T follicular helper cell (primary cell): ENCODE measurements at places on chromosomes 5 and 9.

GRCh38 chr5:58172946-58173345 is 286.9 kb downstream of the PLK2 start:
- DNase-seq, result no peak

DNA sequence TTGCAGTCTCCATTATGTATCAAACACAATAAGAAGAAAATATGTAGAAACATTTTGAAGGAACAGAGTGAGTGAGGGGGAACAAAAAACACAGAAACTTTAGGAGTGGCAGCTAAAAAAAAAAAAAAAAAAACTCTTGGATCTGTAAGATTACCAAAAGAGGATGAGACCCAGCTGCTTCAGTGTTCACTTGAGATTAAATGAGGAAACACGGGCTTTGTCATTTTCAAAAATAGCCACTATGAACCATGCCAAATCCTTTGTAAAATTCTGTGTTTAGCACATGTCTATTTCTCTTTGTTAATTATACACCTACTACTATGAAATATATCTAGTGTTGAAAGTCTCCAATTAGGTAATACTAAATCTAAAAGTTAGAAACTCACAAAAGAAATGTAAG is 485.9 kb downstream of the EFNA5 start:
- DNase-seq, result no peak

DNA sequence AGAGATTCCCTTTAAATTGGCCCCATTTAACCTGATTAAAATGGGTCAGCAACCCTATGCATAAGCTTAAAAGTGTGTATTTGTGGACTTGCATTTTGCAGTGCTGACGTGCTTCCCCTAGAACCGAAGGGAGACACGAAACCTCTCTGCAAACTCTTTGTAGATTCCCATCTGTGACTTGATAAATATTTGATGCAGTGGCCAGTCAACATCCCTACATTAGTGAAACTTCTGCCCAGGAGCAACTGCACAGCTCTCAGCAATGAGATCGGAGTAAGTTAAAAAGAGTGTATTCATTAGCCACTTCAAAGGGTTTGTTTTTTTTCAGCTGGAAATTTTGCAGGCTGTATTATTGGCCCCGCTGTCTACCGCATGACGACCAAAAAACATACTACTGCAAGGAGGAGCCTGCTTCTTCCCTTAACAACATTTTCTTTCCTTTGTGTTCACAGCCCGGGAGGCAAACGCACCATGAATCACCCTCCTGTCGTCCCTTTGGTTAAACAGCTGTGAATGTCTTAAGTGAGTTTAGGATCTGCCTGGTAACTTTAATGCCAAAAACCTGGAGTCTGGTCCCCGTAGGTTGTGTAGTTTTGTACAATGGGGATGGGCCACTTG is 38.0 kb upstream of the TCERG1 start:
- DNase-seq, result no peak

GRCh38 chr5:142527234-142527633 is 158.7 kb downstream of the FGF1 start:
- DNase-seq, result no peak

DNA sequence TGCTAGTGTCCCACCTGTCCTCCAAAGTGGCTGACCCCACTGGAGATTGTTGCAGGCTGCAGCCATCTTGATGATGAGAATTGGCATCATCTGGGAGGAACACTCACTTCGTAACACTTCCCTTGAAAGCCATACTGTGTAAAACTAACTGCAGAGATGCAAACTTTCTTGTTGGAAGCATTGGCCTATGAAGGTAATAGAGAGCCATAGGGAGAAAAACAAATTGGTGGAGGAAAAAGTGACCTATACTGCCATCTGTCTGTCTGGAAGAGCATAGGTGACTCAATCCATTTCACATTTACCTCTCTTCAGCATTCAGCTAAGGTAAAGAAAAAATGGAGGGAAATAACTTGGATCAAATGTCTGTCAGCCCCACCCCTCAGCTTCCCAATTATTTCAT is 473.4 kb downstream of the NTRK2 start:
- DNase-seq, result no peak
